Spinal cord (tissue), 10 donors: ENCODE measurements at places on chromosomes 3 and 15. TPM values are rescaled to one million over a fixed set of nuclear protein-coding genes. Genes with fewer than 3 reads are reported as not detected.

BNC1 gene
- 0.15 TPM for polyA plus RNA-seq

SLC30A4 gene
- 6.9 TPM for polyA plus RNA-seq

FOXP1 gene
- 27.4 TPM for polyA plus RNA-seq

MYL3 gene
- polyA plus RNA-seq = 2.2 TPM

POPDC2 gene
- 3.9 TPM for polyA plus RNA-seq

FMN1 gene
- polyA plus RNA-seq = 1.00 TPM

LYZL4 gene
- not detected for polyA plus RNA-seq

ETV5 gene
- 42.7 TPM for polyA plus RNA-seq

TMEM108 gene
- 48.5 TPM for polyA plus RNA-seq

HAUS2 gene
- polyA plus RNA-seq = 31.2 TPM

CCR8 gene
- polyA plus RNA-seq = not detected

CXCR6 gene
- 0.10 TPM for polyA plus RNA-seq

GADL1 gene
- polyA plus RNA-seq = 0.36 TPM

DAZL gene
- polyA plus RNA-seq = 0.13 TPM

EXD1 gene
- 0.26 TPM for polyA plus RNA-seq

DNASE1L3 gene
- polyA plus RNA-seq = 0.59 TPM
